ENCODE measurements at places on chromosomes 12 and 14.

GRCh38 chr14:76098047-76098446 lies 53.7 kb upstream of the GPATCH2L start:
- no peak for DNase-seq

- DNase-seq: no peak
Measured at GRCh38 chr12:90963946-90964345, 9.0 kb upstream of the CCER1 start.

GRCh38 chr12:15720295-15720694 lies 68.9 kb downstream of the EPS8 start:
- no peak for DNase-seq

DNA sequence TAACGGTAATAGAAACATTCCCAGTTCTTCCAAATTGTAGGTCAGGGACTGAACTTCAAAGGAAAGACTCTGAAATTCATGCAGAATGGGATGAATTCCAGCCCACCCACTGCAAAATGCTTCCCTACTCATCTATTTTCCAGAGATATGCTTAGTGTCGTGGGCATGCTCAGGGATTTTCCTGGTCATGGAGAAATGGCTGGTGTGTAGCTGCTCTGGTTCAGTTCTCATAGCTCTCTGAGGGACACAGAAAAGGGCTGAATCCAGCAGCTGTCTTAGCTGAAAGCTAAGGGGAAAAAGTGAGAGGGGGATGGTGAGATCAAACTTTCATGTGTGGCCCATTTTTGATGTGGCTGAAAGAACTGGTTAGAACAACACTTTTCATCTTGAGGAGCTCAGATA lies 72.9 kb upstream of the KRAS start:
- DNase-seq: no peak

DNA sequence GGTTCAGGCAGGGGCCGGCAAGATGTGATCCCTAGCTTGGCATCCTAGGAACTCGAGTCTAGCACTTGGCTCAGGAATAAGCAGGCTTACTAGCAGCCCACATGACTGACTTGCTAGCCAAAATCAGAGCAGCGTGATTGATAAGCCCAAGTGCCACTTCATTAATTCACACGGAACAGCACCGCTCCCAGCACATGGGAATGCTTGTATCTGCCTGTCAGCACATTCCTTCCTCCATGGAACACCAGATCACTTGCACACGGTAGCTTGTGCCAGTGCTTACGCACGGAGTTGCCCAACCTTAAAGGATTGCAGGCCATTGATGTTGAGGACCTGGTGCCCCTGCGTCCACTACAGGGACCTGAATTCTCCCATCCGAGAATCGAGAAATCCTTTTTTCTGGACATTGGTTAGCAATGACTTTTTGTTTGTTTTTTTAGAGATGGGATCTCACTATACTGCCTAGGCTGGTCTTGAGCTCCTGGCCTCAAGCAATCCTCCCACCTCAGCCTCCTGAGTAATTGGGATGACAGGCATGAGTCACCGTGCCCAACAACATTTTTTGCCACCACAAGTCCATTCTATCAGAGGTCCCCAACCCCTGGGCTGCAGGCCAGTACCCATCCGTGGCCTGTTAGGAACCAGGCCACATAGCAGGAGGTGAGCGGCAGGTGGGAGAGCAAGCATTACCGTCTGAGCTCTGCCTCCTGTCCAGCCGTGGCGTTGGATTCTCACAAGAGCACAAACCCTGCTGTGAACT lies 30.6 kb upstream of the TSPAN9 start:
- DNase-seq: no peak

GRCh38 chr14:104791425-104791824 lies 4.1 kb downstream of the AKT1 start:
- no peak for DNase-seq

DNA sequence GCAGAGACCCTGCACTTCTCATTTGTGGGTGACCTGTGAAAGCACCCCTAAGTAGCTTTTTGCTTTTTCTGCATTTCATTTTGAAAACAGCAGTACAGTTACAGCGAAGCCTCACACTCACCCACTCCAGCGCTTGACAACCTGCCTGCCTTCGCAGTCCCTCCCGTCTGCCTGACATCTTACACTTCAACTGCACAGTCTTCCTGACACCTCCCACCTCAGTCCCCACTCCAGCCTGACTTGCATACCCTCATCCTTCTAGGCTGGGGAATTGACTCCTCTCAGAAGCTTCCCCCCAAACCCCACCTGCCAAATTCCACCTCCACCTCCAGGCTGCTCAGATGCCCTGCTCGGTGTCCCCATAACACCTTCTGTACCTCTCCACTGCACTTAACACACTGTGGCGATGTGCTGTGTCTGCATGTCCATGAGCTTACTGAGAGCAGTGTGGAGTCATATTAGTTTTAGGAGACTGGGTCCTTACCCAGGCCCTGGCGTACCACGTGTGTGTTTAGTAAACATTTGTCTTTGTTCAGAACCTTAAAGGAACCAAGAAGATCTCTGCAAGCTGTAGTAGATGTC lies 159.4 kb downstream of the PRKCH start:
- DNase-seq: no peak

GRCh38 chr12:65427646-65428045 lies 149.2 kb downstream of the MSRB3 start:
- no peak for DNase-seq

GRCh38 chr12:25723921-25724491 lies 170.9 kb upstream of the LMNTD1 start:
- no peak for DNase-seq

DNA sequence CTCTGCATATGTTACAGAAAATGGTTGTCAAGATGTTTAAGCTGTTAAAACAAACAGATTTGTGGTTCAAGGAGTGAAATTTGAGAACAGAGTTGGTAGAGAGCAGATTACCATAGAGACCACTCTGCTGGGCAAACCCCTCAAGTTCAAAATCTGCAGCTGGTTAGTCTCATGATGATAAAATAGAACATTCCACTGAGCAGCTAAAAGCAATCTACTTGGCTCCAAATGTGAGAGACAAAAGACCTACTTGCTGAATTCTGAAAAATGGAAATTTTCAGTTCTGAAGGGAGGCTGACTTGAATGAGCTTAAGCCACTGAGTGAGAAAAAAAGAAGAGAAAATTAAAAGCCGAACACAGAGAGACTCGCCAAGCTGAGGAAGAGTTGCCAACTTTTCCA lies 519.3 kb downstream of the NOVA1 start:
- DNase-seq: no peak

- no peak for DNase-seq
Measured at GRCh38 chr12:67377541-67377940, 108.4 kb downstream of the CAND1 start.

GRCh38 chr14:36773558-36773957 lies 111.9 kb downstream of the PAX9 start:
- DNase-seq: no peak

DNA sequence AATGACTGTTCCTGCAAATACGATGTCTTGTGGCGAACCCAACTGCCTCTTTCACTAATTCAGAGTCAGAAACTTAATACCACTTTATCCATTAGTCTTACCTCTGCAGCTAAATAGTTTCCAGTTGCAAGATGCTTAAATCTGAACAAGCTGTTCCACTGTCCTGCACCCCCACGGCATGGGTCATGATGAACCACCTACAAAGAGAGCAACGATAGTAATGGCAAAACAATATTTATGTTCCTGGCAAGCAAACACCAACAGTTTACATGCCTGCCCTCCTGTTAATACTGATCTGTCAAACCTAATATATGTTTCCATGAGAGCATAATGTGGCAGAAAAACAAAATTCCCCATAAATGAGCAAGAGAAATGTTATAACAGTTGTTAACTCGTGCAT lies 121.9 kb downstream of the ITPR2 start:
- DNase-seq: no peak

GRCh38 chr14:90491911-90492531 lies 95.2 kb downstream of the CALM1 start:
- no peak for DNase-seq

DNA sequence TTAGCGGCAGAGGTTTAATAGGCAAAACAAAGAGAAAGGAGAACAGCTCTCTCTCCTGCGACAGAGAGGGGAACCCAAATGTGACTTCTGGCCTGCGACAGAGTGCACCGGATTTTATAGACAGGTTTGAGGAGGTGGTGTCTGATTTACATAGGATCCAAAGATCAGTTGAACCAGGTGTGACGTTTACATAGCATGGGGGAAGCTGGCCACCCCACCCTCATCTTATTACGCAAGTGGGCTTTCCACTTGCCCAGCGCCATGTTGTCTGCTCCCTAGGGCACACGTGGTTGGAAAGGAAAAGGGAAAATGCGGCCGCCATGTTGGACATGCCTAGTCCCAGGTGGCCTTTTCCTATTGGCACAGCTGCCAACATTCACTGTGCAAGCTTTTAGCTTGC lies 17.4 kb downstream of the BCL2L14 start:
- no peak for DNase-seq

- no peak for DNase-seq
Measured at GRCh38 chr14:61963926-61964325, 201.7 kb downstream of the SNAPC1 start.

GRCh38 chr12:75900781-75901254 lies 130.8 kb downstream of the PHLDA1 start:
- no peak for DNase-seq

GRCh38 chr12:21221778-21222177 lies 90.8 kb downstream of the SLCO1B1 start:
- no peak for DNase-seq

GRCh38 chr14:92637228-92637627 lies 111.2 kb downstream of the LGMN start:
- DNase-seq: no peak

- no peak for DNase-seq
Measured at GRCh38 chr14:73833034-73833433, 18.6 kb upstream of the PTGR2 start.

DNA sequence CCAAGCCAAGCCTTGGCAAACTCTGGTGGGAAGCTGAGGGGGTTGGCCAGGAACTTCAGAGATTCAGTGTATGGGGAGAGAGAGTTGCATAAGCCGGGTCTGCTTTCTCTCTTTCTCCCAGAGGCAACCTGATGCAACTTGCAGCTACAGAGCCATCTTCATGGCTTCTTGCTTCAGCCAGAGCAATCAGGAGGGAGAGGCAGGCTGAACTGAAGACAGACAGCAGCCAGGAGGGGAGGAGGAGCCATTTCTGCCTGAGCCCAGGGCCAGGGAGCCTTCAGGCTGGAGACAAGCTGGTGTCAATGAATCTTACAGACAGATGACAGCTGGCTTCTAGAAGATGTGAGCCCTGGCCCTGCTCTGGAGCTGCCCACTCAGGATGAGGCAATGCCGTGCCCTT lies 18.7 kb downstream of the NPC2 start:
- no peak for DNase-seq

GRCh38 chr12:103791350-103791920 lies 49.6 kb downstream of the NT5DC3 start:
- DNase-seq: no peak

GRCh38 chr12:89225808-89226411 lies 126.4 kb downstream of the DUSP6 start:
- DNase-seq: no peak

- peak; percentile 43 for DNase-seq
Measured at GRCh38 chr12:51424662-51425539, at the start of gene SLC4A8. SLC4A8 (plus strand) TSS chr12:51424831; CDS start chr12:51424988, 157 bp downstream.

GRCh38 chr12:131135786-131136538 lies 182.3 kb downstream of the ADGRD1 start:
- DNase-seq: no peak
